ENCODE measurements at places on chromosomes 12 and 14.

DNA sequence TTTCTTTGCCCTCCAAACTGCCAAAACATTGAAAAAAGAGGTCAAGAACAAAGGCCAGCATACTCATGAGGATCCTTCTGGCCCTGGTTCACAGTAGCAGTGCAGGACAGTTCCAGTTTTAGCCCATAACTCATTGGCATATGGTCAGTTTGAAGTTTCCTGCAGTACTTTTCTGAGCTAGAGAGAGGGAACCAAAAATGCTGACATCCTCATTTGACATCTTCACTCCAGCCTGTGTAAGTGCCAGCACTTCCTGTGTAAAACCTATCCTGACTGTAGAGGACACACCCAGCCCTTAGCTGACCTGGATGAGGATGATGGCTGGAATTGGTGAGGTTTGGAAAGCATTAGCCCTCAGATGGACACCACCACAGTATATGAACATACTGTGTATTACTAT is 84.1 kb downstream of the FGD4 start:
- DNase-seq = no peak

GRCh38 chr12:112236786-112237185 is 111.4 kb downstream of the TRAFD1 start:
- DNase-seq = no peak

DNA sequence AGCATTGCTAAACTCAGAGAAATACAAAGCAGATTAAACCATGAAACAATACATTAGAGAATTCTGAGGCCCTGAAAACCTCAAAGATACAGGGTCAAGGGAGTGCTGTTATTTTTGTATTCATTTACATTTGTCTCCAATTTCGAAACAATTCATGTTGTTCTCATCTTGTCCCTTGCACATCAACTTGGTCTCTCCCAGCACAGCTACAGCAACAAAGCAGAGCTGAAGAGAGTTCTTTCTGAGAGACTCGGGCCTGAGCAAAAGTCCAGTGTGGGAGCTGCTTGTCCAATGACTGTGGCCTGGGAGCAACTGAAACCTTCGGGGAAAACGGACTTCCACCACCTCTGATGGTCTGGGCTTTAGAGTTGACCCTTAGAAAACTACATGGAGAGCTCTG is 79.4 kb upstream of the CDKN3 start:
- DNase-seq = no peak

DNA sequence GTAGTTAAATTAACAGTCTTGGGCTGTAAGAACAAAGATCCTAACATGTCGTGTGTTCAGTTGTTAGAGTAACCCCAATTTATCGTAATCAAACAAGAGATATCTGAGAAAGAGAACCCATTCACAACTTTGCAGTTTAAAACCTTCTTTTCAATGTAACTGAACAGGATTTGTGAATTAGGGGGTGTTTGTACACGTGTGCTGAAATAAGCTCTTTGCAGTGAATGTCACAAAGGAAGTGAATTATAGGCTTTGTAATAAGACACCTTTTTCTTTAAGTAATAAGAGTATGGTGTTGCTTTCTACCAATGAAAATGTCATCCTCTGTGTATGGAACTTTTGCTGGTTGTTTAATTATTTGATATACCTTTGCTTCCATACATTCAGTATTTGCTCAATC is 114.0 kb downstream of the ALX1 start:
- no peak for DNase-seq

GRCh38 chr14:76923431-76924370 is 97.5 kb downstream of the LRRC74A start:
- DNase-seq = no peak

GRCh38 chr14:101956179-101956885 is 8.0 kb upstream of the DYNC1H1 start:
- no peak for DNase-seq

DNA sequence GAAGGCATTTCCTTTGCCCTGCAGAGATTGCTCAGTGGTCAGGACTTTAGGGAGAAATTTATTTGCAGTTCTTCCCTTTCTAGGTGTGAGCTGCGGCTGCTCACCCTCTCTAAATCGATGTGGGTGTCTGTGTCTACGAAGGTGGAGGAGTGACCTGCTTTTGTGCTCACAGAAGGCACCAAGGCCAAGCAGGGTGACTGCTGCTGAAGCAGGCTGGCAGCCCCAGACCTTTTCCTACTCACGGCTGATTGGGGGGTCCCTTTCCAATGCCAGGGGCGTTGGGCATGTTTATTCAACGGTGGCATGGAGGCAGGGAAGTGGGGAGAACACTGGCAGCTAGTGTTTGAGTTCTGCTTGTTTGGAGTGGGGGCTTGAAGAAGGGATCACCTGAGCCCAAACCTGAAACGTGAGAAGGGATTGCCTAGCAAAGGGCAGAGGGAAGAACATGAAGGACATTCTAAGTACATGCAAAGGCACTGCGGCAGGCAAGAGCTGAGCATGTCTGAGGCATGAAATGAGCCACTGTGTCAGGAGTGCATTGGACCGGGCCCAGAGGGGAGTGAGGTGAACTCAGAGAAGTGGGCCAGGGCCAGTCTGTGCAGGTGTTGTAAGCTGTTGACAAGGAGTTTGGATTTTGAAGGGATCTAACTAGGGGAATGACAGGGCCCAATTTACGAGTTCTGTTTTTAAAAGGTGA is 56.3 kb downstream of the CACNA1C start:
- no peak for DNase-seq

- DNase-seq = no peak
These were observed 494.7 kb downstream of the NRXN3 start for GRCh38 chr14:78664841-78665240.

DNA sequence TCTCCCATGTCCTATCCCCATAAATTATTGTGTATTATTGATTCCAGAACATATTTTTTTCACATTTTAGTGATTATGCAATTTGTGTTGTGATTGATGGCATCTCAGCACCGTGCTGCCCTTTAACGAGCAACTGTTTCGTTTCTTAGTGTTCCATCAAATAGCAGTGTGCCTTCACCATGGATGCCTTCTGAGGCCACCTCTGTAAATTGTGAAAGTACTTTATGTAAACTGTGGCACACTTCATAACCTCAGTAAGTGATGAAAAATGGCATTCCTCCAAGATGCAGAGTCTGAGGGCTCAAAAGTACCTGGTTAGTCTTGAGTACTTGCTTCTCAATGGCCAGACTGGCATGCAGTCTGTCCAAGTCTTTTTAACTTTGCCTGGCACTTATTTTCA is 8.2 kb downstream of the CHST11 start:
- no peak for DNase-seq

DNA sequence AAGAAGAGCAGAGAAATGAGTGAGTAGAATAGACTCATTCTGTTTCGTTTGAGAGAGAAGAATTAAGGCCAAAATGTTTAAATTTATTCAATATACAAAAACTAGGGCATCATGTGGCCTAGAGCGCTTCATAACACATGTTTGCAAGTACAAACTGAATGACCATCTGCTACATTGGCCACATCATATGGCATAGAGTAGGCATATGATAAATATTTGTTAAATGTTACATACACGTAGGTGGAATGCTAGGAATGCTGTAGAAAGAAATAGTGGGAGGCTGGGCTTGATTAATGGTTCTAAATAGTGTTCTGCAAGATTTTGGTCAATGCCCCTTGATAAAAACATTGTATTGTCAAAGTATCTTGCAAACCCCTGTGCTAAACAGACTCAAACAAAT is 10.8 kb downstream of the MGP start:
- DNase-seq = no peak

DNA sequence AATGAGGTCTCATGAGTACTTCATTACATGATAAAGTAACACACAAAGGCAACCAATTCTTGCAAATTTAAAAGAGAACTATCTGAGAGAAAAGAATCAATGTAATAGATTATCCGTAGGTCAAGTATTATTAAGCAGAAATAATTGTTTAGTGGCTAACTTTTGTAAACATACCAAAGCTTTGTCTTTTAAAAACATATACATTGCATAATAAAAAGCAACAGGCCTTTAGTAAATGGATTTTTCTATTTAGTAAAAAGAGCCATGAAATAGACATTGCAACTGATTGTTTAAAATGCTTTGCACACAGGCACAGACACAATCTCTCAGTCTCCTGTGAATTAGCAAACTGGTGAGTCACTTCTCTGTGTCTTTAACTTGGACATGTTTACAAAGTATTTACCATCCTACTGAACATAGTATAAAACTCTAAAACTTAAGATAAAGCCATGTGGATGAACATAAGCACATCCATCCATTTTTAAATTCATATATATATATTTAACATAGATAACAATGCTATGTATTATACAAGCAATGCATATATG is 518.7 kb upstream of the MGAT4C start:
- DNase-seq = no peak

GRCh38 chr14:93375673-93376156 is 28.7 kb downstream of the COX8C start:
- DNase-seq = no peak

DNA sequence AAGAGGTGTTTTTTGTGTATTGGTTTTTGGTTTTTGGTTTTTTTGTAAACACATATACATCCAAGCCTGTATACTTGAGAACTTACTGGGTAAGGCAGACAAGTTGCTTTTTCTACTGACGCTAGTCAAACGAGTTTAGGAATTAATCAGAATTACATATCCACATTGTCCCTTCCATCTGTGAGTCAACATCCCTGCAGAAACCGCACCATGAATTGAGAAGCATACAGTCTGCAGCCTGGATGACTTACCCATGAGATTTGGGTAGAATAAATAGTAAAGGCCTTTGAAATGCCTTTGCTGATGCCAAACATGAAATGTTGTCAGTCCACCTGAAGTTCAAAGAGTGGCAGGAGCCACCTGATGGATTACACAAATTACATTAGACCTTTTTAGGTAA is 21.4 kb upstream of the C12orf42 start:
- DNase-seq = no peak

- no peak for DNase-seq
These were observed 95.8 kb downstream of the TMTC3 start for GRCh38 chr12:88237954-88238353.

DNA sequence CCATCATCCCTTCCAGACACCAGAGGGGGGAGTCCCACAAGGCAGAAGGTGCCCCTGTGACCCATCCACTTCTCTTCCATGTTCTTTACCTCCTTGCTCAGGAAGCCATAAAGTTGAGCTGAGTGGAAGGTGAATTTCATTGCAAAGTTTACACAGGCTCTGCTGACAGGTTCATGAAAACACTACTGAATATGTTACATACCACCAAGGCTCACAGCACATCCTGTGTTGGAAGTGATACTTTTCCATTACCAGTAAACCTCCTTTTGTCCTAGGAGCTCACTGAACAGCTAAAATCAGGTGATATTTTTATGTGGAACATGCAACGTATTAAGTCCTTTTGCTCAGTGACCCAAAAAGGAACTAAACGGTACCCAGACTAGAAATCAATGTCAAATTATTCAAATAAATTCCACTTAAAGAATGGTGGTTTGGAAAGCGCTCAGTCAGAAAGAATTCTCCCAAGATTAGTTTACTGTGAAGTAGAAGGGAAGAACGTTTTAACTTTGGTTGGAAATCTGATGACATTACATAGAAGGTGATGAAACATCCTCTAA is 196.2 kb upstream of the NUDT4 start:
- no peak for DNase-seq

DNA sequence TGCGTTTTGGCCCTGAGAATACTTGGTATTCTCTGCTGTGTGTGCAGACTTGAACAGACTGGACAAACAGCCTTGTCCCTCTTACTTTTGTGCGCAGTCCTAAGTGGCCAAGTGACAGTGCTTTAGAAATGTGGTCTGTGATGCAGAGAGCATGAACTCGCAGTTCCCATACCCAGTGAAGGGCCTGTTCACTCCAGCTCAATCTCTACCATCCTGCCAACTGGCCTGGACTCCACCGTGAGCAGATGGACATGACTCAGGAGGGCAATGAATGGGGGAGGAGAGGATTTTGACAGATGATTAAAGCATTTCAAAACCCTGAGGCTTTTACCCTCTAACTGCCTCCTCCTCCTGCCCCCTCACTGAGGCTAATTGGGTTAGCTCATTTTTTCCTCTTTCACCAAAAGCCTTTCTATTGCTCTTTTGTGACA is 62.5 kb upstream of the PYGL start:
- DNase-seq = peak; percentile 41

DNA sequence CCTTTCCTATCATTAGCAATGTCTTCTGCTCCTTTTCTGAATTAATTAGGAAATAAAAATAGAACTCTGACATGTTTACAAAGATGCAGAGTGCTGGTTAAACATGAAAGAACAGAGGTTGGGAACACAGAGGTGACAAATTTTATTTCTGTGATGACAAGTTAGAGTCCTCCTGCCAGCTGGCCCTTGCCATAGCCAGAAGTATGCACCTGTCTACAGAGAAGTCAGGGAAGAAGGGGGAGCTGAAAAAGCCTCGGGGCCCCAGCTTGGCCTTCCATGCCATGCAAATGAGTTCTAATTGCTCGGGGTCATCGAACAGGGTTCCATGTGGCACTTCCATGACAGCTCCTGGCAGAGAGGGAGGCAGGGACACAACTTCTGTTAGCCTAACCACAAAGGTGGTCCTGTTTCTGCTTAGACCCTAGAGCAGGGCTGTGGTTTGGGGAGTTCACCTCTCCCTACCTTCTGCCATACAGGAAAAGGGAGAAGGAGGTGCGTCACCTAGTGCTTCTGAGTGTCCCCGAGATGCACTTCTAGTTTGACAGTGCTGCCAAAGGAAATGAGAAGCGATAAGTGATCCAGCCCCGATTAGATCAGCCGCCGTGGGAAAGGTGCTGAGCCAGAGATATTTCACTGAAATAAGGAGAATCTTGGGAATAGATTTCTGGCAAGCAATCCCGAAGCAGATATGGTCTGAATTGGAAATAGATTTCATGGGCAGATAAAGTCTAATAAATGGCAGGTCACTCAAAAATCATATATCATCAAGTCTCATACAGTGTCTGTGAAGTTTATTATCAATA is 155.8 kb upstream of the FOXN3 start:
- no peak for DNase-seq

DNA sequence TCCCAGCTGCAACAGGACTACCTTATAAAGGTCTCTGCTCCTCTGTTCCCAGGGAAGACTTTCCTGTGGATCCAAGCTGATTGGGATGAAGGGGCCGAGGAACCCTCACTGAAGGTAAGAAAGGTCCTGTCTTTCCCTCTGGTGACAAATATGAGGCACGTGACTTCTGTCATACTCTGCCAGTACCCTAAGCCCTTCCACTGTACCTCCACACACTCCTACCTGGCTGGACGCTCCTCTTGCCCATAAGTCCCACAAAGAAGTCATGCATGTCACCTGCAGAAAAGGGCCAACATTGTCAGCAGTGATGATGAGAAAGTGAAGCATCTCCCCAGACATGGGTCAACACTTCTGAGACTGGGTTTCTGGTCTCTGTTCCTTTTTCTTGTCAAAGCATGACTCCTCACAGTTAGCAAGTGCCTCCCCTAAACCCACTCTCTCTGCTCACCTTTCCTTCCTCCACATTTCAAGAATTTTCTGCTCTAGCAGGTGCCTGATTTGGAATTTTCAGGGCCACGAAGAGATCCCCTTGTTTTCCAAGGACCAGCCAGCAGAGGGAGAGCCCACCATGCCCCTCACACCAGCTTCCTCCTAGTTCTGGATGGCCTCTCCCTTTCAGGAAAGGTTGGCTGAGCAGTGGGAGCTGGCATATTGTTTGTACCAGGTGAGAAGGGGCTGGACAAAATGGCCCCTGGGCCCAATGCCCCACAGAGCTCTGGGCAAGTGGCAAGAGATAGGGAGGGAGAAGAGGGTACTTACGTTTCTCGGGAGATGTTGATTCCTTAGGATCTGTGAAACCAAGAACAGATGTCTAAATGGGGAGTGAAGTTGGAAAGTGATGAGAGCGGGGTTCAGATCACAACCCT is 3.5 kb downstream of the TAC3 start:
- no peak for DNase-seq

- DNase-seq = no peak
These were observed 420.2 kb downstream of the TMTC2 start for GRCh38 chr12:83106873-83107272.

All from BJ (cell line).